ENCODE measurements at places on chromosomes 6 and 20.
A peak's percentile ranks its signal among the peaks of the same experiment; 100 is the strongest.

GRCh38 chr6:119349361-119350201 lies at the start of gene MAN1A1:
Gene MAN1A1, minus strand, starts transcription at chr6:119349761. Its CDS starts 696 bp downstream, at chr6:119349065.
- peak; percentile 95 for DNase-seq

DNA sequence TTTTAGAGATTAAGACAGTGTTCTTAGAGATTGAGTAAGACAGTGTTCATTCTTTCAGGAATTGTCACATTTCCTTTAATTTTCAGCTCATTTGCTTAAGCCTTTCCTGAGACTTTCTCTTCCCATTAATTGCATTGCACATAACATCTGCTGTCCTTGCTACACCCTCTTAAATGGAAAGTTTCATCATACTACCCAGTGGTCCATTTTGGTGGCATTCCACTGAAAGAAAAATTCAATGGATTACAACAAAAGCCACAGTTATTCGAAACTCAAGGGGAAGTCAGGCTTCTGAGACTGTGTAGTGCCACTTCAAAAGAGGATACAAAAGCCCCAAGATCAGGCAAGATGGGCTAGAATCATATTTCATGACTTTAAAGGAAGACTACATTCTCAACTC lies 64.0 kb downstream of the RSPO3 start:
- DNase-seq, result no peak

- DNase-seq, result no peak
Measured at GRCh38 chr6:35048031-35048613, 93.0 kb downstream of the TCP11 start.

GRCh38 chr6:36897609-36898008 lies 11.9 kb downstream of the C6orf89 start:
- DNase-seq, result no peak

DNA sequence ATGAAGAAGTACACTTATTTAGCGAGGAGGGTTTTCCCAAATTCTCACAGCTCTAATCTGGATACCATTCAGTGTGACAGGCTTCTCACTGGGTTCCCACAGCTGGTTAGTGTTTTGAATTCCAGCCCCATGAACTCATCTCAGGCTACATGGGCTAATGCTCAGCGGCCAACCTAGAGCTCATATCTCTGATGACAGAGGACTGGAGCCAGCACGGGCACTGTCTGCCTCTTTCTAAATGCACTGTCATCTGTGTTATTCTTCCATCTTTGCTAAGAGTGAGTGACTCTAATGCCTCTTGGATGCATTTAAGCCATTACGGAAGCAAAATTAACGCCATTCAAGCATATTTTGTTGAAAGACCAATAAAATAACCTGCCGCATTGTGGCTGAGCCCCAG lies 308.9 kb upstream of the JAG1 start:
- peak; percentile 38 for DNase-seq

- DNase-seq, result no peak
Measured at GRCh38 chr6:169155481-169155880, 98.2 kb downstream of the THBS2 start.

DNA sequence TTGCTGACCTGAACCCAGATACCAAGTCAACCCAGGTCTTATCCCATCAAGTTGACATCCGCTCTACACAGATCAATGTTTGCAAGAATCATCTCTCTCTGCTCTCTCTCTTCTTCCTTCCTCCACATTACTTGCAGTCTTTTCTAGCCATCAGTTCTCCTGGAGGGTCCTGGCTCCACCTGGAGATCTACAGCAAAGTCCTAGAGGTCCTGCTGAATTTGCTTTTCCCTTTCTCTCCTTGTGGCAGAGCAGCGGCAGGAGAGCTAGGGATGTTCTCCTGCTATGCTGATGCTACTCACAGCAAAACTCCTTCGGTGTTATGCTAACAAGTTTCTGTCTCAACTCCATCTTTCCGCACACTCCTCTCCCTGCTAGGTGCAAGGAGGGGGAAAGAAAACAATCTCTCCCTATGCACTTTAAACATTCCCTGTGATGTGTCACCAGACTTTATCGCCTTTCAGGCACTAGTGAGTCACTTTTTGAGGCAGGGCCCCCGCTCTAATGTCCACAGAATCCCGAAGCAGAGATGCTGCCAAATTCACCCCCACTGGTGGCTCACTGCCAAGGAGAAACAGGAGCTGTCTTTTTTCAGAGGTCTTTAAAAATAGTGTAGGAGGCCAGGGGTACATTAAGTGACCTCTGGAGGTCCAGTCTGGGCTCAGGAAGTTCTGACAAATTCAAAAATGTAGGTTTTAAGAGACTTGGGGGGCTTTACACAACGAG lies 62.6 kb downstream of the FAM50B start:
- no peak for DNase-seq

- DNase-seq, result no peak
Measured at GRCh38 chr6:14194976-14195375, 77.4 kb downstream of the CD83 start.

DNA sequence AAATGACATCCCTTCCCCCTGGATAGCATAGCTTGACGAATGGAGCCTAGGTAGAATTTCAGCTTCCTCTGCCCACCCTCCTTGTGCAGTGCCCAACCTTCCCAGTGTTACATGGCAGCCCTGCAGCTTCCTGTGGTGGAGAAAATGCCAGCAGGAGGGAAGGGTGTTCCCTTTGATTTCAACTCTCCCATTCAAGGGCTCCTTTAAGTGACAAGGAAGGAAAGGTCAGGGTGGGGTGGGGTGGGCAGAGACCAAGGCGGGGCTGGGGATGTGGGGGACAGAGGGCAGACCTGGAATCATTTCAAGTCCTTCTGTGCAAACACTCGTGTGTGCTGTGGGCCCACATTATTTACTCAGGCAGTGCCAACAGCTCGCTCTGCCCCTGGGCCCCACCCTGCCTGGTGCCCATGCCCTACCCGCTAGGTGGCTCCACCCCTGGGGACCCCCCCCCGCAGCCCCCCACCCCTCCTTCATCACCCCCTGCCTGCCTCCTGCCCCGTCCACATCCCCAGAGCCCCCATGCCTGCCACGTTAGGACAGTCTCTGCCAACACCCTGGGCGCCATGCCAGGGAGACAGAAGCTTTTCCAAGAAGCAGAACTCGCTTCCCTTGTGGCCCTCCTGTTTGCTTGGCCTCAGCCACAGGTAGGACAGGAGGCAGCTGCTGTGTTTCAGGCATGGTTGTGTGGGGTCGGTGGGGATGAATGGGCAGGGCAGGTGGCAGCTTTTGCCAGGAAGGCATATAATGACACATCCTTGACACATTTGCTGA lies 9.4 kb downstream of the SPDEF start:
- DNase-seq, result no peak

GRCh38 chr6:97917369-97917768 lies 634.4 kb upstream of the MMS22L start:
- no peak for DNase-seq

- no peak for DNase-seq
Measured at GRCh38 chr6:75532521-75532920, 38.9 kb upstream of the FILIP1 start.

- DNase-seq, result no peak
Measured at GRCh38 chr6:62354261-62354660, 68.2 kb upstream of the KHDRBS2 start.

- DNase-seq, result no peak
Measured at GRCh38 chr20:46376196-46376785, 30.1 kb downstream of the ELMO2 start.

- DNase-seq, result no peak
Measured at GRCh38 chr6:20126102-20126752, 86.0 kb downstream of the MBOAT1 start.

DNA sequence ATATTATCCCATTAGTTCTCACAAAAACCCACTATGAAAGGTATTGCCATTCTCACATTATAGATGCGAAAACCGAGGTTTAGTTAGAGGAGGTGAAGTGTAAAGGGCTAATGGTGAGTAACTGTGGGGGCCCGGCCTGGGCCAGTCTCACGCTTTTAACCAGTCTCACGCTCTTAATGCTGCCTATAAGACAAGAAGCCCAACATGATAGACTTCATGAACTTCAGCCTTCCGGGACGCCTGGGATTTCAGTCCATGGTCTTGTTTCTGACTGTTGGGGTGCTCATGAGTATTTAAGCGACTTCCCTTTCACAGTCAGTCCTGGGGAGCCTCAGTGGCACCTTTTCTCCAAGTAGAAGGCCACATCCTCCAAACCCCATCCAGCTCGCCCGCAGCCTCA lies 31.7 kb downstream of the AGPAT4 start:
- DNase-seq, result no peak

DNA sequence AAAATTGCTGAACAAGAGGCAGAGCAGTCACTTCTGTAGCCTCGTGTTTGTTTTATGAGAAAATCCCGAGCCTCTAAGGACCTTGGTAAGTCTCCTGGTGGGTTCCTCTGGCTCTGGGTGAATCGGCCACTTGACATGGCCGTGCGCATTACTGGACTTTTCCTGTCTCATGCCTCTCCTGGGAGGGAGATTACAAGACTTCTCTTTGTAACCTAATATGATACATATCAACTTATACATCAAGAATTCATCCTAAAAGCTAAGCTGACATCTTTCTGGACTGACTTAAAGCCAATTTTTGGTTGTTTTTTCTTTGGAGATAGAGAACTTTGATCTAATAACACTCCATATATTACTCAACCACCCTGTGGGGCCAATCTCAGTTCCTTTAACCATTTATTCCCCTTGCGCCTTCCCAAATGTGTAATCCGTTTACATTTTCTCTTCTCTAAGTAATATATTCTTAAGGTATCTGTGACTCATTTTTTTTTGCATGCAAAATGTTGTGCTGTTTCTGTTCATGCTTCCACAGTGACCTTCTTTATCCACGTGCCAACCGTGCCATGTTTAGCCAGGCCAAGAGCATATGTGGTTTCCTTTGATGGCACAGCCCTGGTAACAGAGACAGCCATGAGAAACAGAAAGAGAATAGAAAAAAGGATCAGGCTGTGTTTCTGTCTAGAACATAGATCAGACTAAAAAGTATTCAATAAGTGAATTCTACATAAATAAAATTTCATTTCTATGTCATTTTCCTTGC lies 47.5 kb upstream of the JAG1 start:
- no peak for DNase-seq

DNA sequence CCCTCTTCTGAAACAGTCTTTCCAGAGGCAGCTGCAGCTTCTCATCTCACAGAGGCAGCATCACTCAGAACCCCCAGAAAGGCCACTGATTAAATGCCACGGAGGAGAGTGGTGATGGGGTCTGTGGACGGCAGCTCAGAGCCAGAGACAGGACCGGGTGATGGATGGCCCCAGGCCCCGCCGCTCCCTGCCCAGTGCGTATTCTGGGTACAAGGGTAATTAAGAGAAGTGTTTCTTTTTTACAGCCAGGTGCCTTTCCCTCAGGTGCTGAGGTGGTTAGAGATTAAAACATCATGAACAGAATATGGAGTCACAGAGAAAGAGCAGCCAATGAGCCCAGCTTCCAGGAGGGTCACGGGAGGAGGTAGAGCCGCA lies 434.5 kb downstream of the PREX1 start:
- no peak for DNase-seq

DNA sequence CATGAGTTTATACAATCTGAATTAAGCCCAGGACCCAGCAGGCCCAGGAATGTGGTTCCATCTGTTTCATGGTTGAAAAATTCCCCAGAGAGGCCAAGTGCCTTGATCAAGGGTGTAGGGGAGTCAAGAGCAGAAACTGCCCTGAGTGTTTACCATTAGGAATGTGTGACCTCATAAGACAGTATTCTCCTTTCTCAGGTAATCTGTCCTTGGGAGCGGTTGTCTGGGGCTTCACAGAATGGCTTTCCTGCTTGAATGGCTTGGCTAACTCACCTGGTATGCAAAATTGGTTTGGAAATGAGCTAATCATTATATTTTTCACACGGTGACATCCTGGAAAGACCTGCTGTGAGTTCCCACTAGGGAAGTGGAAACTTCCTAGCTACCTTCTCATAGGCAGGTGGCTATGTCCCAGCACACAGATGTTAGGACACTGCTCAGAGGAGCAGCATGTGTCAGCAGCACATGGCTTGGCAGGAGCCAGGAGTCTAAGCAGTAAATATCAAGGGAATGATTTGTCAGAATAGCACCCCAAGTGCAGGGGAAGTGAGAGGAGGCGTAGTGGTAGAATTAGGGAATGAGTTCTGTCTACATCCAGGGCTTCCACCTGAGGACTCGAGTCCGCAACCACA lies 17.7 kb downstream of the CLIC5 start:
- DNase-seq, result no peak

GRCh38 chr20:47350691-47351545 lies 5.6 kb downstream of the ZMYND8 start:
- no peak for DNase-seq

DNA sequence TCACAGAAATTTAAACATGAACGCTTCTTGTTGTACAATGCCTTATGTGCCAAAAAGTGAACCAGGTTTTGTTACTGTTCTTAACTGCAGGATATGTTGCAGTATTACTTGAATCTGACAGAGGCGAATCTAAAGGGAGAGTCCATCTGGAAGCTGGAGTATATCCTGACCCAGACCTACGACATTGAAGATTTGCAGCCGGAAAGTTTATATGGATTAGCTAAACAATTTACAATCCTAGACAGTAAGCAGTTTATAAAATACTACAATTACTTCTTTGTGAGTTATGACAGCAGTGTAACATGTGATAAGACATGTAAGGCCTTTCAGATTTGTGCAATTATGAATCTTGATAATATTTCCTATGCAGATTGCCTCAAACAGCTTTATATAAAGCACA lies 19.9 kb downstream of the SMPDL3A start:
- no peak for DNase-seq

DNA sequence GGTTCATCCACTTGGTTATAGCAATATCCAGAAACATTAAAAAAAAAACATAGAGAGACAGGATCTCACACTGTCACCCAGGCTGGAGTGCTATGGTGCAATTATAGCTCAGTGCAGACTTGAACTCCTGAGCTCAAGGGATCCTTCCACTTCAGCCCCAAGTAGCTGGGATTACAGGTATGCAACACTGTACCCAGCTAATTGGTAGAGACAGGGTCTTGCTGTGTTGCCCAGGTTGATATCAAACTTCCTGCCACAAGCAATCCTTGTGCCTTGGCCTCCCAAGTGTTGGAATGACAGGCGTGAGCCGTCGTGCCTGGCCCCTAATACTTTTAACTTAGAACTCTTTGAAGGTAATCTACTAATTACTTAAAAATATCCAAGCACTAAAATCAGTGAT lies 818 bp upstream of the SLC17A1 start:
- DNase-seq, result no peak

GRCh38 chr20:24955045-24955444 lies 6.0 kb downstream of the CST7 start:
- DNase-seq, result no peak

GRCh38 chr6:31541059-31541657 lies 645 bp downstream of the DDX39B start:
- DNase-seq, result peak; percentile 38

GRCh38 chr6:90212274-90212673 lies 84.4 kb downstream of the BACH2 start:
- no peak for DNase-seq

- DNase-seq, result no peak
Measured at GRCh38 chr6:46234156-46234556, 63.4 kb upstream of the ENPP5 start.

GRCh38 chr20:370151-370600 lies 10.4 kb upstream of the TRIB3 start:
- no peak for DNase-seq

- no peak for DNase-seq
Measured at GRCh38 chr6:128336436-128337095, 183.8 kb downstream of the PTPRK start.

GRCh38 chr6:31171931-31172905 lies 1.7 kb upstream of the POU5F1 start:
- DNase-seq, result no peak
